NCI-H1105 (cell line): ENCODE measurements at places on chromosomes 2 and 18.

DNA sequence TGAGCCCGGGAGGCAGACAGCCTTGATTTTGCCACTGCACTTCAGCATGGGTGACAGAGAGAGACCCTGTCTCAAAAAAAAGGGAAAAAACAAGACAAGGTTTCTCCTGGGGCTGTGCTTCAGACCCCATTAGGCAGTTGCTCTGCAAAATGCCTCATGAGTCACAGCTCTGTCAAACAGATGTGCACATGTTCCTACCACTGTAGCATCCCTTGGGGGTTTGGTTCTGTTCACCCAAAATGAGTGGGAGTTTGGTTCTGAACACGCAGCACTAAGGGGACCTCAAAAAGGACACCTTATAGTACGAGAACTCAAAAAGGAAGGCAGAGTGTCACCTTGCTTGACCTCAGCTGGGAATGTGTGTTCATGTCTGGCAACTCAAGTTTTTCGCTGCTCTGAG lies 134.9 kb downstream of the RPIA start:
- no peak for DNase-seq

DNA sequence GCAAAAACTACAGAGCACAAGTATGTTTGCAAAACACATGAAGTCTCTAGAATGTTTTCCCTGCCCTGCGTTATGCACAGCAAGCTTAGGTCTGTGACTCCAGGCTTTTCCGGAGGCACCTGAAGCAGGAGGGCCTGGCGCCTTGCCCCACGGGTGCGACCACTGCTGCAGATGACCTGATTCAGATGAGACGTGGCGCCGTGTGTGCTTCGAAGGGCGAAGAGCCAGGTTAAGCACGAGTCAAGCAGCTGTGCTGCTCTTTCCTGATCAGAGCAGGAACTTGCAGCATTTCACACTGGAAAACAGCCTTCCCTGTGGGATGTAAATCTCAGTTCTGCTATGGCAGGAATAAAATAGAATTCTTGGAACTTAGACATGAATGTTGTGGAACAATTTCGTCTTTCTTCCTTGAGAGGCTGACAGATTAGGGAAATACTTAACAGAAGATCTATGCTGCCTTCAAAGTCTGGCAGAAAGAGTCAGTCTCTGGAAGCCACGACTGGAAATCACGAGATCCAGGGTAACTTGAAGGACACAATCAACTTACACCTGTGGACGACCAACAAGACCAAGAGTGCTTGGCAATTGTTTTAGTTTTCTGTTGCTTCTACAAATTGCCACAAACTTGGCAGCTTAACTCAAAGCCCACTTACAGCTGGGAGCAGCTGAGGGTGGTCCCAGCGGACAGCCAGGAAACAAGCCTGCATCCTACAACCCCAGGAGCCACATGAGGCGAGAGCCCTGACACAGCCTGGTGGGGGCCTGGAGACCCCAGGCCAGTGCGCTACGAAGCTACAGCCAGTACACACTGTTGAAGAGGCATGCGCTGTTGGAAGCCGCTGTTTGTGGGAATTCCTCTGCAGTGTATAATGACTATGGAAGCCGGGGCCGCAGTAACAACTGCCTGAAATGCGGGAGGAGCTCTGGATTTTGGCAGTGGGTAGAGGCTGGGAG lies 42.9 kb downstream of the EIPR1 start:
- no peak for DNase-seq

- DNase-seq: no peak
These were observed 5.0 kb downstream of the ARID5A start for GRCh38 chr2:96541398-96542152.

DNA sequence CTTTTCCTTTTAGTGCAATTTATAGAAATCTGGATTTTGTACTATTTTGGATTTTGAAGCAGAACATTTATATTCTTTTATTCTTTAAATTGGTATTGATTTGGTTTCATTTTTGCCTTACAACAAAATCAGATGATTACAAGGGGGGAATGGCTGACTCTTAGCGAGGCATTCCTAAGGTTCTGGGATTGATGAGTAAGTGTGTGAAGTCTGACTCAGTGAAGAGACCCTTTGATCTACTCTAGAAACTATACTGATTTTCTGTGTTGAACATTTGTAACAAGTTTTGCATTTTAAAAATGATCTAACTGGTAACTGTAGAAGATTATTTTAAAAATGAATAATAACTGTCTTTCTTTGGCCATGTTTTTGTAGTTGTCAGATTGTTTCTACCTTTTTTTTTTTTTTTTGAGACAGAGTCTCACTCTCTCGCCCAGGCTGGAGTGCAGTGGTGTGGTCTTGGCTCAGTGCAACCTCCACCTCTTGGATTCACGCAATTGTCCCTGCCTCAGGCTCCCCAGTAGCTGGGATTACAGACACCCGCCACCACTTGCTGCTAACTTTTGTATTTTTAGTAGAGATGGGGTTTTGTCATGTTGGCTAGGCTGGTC lies 48.7 kb downstream of the TTC39C start:
- DNase-seq: no peak

DNA sequence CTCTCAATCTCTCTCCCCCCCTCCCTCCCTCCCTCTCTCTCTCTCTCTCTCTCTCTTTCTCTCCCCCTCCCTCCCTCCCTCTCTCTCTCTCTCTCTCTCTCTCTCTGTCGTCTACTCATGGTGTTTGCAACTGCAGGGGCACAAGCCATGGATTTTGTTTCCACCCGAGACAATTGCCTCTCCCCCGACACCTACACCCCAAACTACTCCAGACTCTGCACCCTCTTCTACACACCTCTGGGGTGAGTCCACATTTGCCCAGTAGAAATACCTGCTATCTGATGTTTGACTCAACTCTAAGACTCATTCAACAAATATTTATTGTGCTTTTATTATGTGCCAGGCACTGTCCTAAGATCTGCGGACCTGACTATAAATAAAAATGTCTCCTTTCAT lies 93.7 kb downstream of the TMEM17 start:
- DNase-seq: no peak
